ENCODE measurements at places on chromosomes 3 and 15.
A peak's percentile ranks its signal among the peaks of the same experiment; 100 is the strongest.

DNA sequence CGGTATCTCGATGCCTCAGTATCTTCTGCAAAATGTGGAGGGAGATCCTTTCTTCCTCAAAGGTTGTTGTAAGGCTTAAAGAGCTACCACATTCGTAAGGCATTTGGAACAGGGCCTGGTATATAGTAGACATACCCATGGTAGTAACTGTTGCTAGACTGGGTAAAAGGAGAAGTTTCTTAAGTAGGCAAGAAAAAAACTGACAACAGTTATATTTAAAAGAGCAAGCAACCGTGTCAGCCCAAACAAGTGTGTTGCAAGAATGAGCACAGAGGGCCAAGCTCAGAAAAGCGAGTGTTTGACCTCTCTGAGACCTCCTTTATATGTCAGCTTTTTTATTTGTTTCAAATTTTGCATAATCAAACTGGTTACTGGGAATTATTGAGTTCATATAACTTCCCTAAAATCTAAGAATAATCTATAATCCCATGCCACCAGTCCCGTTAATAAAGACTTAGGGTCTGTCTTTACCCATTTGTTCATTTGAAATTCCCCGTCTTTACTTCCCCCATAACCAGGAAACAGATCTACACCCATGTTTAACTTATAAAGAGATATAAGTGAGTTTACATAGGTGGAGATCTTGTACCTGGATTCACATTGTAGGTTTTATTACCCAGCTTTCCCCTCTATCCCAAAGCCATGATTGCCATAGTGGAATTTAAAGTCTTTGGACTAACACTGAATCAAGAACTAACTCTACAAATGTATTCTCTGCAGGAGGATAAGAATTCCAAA, 7.3 kb downstream of the B3GNT5 start:
- no peak for DNase-seq
- H3K4me3 ChIP-seq, result no peak overlapping the region
- peaks cover 79% of the 10 kb centered on the region for H3K4me1 ChIP-seq
- no peaks in the 10 kb centered on the region for H3K27me3 ChIP-seq
- H3K36me3 ChIP-seq, result peaks cover 18% of the 10 kb centered on the region

DNA sequence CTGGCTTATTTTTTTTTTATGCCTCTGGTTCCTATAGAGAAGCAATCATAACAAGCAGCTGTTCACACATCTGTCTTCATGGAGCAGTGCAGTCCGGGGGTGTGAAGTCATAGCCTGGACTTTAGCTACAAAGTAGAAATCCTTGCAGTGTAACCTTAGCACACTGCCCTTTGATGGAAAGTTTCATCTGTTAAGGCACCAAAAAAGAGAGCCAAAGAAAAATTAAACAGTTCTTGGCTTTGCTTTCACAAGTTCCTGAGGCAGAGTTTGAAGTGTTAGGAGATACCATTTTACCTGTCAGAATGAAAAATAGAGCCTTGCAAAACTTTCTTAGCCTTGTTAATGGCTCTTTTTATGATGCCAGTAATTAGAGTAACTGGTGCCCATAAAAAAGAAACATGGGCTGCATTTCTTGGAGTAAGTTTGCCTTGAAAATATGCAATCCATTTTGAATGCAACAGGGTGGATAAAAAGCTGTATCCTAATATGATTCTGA, 84.1 kb downstream of the PIK3R4 start:
- H3K36me3 ChIP-seq, result no peaks in the 10 kb centered on the region
- no peaks in the 10 kb centered on the region for H3K4me1 ChIP-seq
- H3K4me3 ChIP-seq, result no peak overlapping the region

DNA sequence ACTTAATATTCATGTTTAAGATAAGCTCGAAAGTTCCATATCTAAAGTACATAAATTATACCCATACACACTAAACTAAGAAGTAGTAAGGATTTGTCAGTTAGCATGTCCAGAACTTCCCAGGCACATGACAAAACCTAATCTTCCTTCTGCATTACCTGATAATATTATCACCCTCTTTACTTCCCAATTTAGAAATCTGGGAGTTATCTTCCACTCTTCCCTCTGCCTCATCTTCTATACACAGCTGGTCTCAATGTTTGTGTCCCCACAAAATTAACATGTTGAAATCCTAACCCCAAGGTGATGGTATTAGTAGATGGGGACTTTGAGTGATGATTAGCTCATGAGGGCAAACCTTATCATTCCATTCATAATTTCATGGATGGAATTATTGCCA, 15.3 kb downstream of the GABPB1 start:
- no peaks in the 10 kb centered on the region for H3K27me3 ChIP-seq
- H3K27ac ChIP-seq, result no peak overlapping the region
- H3K4me1 ChIP-seq, result no peaks in the 10 kb centered on the region
- no peak for DNase-seq

DNA sequence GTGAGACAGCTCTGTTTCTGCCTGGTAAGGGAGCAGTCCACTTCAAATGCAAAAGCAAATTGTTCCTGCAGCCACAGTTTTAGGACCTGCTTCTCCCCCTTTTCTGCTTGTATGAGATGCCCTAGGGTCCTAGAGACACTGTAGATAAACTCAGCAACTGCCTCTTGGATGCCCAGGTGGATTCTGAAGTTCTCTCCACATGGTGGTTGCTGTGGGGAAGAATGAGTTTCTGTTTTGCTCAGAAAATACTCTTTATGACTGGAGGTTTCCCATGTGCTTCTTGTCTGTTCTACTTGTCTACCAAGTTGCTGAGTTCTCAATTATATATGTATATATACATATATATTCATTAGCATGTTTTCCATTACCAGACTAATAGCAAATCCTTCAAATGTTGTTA, 5.6 kb upstream of the ZNF80 start:
- H3K4me1 ChIP-seq, result no peaks in the 10 kb centered on the region
- no peak for DNase-seq
- H3K36me3 ChIP-seq, result no peaks in the 10 kb centered on the region
- peaks cover 14% of the 10 kb centered on the region for H3K27me3 ChIP-seq

- H3K4me3 ChIP-seq, result no peak overlapping the region
- no peak for DNase-seq
- H3K27ac ChIP-seq, result no peak overlapping the region
- H3K27me3 ChIP-seq, result no peaks in the 10 kb centered on the region
- peaks cover 5% of the 10 kb centered on the region for H3K4me1 ChIP-seq
Measured at GRCh38 chr3:143769616-143770015, 78.7 kb downstream of the SLC9A9 start.

DNA sequence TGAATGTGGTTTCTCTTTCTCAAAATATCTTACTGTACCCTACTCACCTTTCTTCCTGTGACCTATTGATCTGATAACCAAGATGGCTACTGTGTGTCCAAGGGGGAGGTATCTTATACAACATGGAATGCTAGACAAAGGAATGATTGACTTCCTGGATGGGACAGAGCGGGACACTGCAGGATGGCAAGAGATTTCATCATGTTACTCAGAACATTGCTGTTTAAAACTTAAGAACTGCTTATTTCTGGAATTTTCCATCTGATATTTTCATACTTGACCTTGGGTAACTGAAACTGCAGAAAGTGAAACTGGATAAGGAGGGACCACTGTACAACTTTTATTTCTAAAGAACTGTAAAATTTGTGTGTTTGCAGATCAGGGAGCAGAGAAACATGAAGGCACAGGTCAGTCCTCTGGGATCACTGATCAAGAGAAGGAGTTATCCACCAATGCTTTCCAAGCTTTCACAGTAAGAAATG, 18.5 kb downstream of the CNOT10 start:
- H3K36me3 ChIP-seq, result peaks cover 16% of the 10 kb centered on the region
- H3K27ac ChIP-seq, result no peak overlapping the region
- no peak overlapping the region for H3K4me3 ChIP-seq
- no peaks in the 10 kb centered on the region for H3K4me1 ChIP-seq
- DNase-seq, result no peak

- H3K36me3 ChIP-seq, result peaks cover 39% of the 10 kb centered on the region
- H3K27me3 ChIP-seq, result no peaks in the 10 kb centered on the region
- no peak for DNase-seq
- no peak overlapping the region for H3K27ac ChIP-seq
- H3K4me3 ChIP-seq, result no peak overlapping the region
- peaks cover 22% of the 10 kb centered on the region for H3K4me1 ChIP-seq
Measured at GRCh38 chr15:82829234-82829633, 19.8 kb downstream of the WHAMM start.

DNA sequence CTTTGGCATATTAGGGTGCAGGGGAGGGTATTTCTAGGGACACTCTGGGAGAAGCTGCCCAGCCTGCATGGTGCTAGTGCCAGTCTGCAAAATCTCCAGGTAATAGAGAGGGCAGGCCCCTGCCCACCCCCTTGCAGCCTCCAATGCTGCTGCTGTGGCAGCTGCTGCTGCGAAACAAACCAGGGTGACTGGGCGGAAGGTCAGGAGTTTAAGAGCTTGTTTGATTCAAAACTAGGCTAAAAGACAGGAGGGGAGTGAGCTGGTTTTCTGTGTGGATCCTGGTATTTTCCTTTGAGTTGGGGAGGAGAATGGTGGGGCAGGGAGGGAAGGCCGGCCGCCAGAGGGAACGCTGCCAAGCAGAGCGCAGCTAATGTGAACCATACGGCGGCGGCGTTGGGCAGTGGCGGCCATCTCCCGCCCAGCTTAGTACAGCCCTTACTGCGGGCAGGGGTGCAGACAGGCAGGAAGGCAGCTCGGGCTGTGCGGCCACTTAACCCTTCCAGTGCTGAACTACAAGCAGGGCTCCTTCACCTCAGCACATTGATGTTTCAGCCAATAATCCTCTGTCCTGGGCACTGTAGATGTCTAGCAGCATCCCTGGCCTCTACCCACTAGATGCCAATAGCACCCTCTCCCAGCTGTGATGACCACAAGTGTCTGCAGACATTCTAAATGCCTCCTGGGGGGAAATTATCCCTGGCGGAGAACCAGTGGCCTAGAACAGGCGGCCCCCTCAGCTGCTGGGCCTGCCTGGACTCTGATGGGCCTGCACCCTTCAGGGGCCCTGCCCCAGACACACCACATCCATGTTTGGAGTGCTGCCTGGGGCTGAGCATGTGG, 125.7 kb downstream of the EEFSEC start:
- no peak overlapping the region for H3K27ac ChIP-seq
- no peak overlapping the region for H3K4me3 ChIP-seq
- DNase-seq, result no peak
- H3K36me3 ChIP-seq, result no peaks in the 10 kb centered on the region
- H3K27me3 ChIP-seq, result no peaks in the 10 kb centered on the region
- peaks cover 20% of the 10 kb centered on the region for H3K4me1 ChIP-seq

- peak overlapping the region; percentile 35 for H3K27ac ChIP-seq
- peaks cover 23% of the 10 kb centered on the region for H3K4me1 ChIP-seq
- H3K27me3 ChIP-seq, result no peaks in the 10 kb centered on the region
Measured at GRCh38 chr3:56783644-56784447, 17.9 kb downstream of the ARHGEF3 start.

- H3K4me1 ChIP-seq, result peaks cover 36% of the 10 kb centered on the region
- 0 out of 2 replicates have a peak overlapping the region, but pooled peaks have one; percentile 76 for H3K27ac ChIP-seq
- H3K36me3 ChIP-seq, result peaks cover 5% of the 10 kb centered on the region
- no peaks in the 10 kb centered on the region for H3K27me3 ChIP-seq
- no peak for DNase-seq
Measured at GRCh38 chr3:172201870-172202236, 162.5 kb downstream of the FNDC3B start.

DNA sequence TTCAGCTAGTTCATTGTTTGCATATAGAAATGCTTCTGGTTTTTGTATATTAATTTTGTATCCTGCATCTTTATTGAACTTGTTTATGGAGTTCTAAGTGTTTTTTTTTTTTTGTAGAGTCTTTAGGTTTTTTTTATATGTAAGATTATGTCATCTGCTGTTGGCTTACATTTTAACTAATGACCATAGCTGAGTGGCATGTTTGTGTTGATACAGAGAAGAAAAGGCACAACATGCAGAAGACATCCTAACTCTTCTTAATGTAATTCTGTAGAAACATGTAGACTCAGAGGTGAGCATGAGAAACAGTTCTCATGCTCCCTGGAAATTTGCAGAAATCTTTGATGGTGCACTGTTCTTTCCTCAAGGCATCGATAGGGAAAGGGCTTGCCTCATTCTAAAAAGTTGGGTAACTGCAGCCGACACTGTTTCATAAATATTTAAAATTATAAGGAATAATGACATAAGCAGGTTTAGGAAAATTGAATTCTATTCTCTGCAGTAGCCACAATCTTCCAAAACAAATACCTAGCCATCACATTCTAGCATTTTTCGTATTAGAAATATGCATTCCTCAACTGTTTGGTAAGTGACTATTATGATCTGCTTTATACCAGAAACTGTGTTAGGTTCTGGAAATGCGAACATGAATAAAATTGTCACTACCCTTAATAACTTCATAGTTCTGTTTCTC, 499.6 kb upstream of the KCNMB2 start:
- no peak overlapping the region for H3K4me3 ChIP-seq
- no peaks in the 10 kb centered on the region for H3K36me3 ChIP-seq
- no peak overlapping the region for H3K27ac ChIP-seq
- no peaks in the 10 kb centered on the region for H3K27me3 ChIP-seq

GRCh38 chr3:173870976-173871375, 473.4 kb downstream of the NLGN1 start:
- no peaks in the 10 kb centered on the region for H3K4me1 ChIP-seq
- no peak overlapping the region for H3K27ac ChIP-seq
- no peaks in the 10 kb centered on the region for H3K36me3 ChIP-seq
- no peak overlapping the region for H3K4me3 ChIP-seq

GRCh38 chr3:7305561-7305960, 444.6 kb downstream of the GRM7 start:
- H3K4me3 ChIP-seq, result no peak overlapping the region
- no peaks in the 10 kb centered on the region for H3K27me3 ChIP-seq
- no peak for DNase-seq
- no peaks in the 10 kb centered on the region for H3K4me1 ChIP-seq
- H3K27ac ChIP-seq, result no peak overlapping the region

DNA sequence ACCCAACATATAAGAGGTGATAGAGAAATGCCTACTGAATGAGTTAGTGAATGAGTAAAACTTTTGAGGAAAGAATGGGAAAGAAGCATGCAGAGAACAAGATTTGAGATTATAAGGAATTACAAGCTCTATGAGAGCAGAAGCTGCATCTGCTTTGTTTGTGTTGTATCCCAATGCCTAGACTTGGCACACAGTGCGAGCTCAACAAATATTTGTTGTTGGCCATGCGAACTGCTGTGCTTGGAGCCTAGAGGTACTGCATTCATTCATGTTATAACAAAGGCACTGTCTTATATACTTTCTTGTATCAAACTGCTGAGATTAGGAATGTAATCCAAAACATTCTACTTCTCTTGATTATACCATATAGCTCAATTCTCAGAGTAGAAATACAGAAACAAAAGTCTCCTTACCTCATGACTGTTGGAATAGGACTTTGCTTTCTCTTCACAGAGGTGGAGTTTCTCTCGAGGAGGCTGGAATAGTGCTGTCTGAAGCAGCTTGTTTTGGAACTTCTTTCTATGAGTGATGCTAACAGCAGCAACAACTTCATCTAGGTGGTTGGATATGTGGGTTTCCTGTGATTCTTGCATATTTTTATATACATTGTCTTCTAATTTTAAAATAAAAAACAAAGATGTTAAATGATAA, 21.1 kb downstream of the TTC23 start:
- peaks cover 16% of the 10 kb centered on the region for H3K4me1 ChIP-seq
- H3K27ac ChIP-seq, result no peak overlapping the region
- DNase-seq, result no peak
- peaks cover 10% of the 10 kb centered on the region for H3K36me3 ChIP-seq
- H3K4me3 ChIP-seq, result no peak overlapping the region

- no peaks in the 10 kb centered on the region for H3K27me3 ChIP-seq
- peaks cover 63% of the 10 kb centered on the region for H3K36me3 ChIP-seq
- no peak overlapping the region for H3K4me3 ChIP-seq
- H3K27ac ChIP-seq, result peak overlapping the region; percentile 54
- DNase-seq, result no peak
Measured at GRCh38 chr3:119229190-119229589, 11.5 kb downstream of the B4GALT4 start.
